ENCODE measurements at places on chromosomes 2 and 18. TPM values are rescaled to one million over a fixed set of nuclear protein-coding genes. Genes with fewer than 3 reads are reported as not detected.

The SLC38A11 gene
- 0.07 TPM for polyA plus RNA-seq

The HTR2B gene
- polyA plus RNA-seq = 0.22 TPM

The GPD2 gene
- 28.3 TPM for polyA plus RNA-seq

The KCNE4 gene
- 2.3 TPM for polyA plus RNA-seq

The IL1R2 gene
- polyA plus RNA-seq = 0.71 TPM

The AOX1 gene
- 5.4 TPM for polyA plus RNA-seq

The CDKL4 gene
- not detected for polyA plus RNA-seq

The LCT gene
- 0.05 TPM for polyA plus RNA-seq

The POTEC gene
- not detected for polyA plus RNA-seq

The CGREF1 gene
- 4.5 TPM for polyA plus RNA-seq

The CMPK2 gene
- 0.41 TPM for polyA plus RNA-seq

The CTDP1 gene
- 12.1 TPM for polyA plus RNA-seq

All from A549 (cell line).